ENCODE measurements at places on chromosomes 7 and 10.

- DNase-seq: no peak
These were observed 57.4 kb downstream of the ZNF736 start for GRCh38 chr7:64371116-64371515.

GRCh38 chr10:110093722-110094121 is 85.9 kb downstream of the ADD3 start:
- no peak for DNase-seq

- DNase-seq: no peak
These were observed 31.0 kb upstream of the FAM13C start for GRCh38 chr10:59393349-59393748.

DNA sequence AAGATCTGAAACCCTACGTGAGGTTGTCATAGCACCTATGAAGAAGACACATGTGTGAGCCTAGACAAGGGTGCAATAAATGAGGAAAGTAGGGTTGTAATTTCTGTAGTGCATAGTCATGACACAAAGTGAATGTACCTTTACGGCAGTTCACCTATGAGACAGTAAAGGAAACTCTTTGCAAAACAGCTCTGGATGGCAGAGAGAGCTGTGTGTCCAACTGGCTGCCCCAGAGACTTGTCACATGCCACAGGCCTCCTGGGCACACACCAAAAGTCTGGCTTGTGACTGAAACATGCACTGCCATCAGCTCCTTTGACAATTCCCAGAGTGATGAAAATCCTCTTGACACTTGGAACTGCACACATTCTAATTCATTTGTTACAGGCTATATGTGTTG is 90.7 kb upstream of the NAMPT start:
- no peak for DNase-seq

DNA sequence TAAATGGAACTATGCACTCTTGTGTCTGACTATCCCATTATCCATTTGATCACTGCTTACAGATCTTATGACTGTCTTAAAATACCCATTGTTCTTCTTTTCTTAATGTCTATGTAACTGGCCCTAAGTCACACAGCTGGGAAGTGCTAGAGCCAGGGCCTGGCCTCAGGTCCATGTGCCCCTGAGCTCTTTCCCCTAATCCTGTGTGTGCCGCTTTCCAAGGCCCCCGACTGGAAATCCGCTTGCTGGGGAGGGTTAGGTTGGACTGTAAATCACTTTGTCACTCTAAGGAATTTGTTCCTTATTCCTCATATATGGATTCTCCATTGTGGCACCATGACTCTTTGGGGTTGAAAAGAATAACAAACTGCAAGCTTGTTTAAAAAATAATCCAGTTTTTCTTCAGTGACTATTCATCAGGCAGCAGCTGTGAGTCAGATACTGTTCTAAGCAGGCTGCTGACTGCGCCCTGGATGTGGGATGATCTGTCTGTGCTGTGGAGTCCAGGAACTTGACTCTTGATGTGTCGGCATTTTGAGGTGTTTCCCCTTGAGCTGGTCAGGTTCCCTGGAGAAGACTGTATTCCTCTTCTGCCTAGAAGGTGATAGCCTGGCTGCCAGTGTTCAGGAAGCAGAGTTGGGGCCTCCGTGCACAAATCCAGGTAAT is 236.3 kb downstream of the SDK1 start:
- DNase-seq: no peak

DNA sequence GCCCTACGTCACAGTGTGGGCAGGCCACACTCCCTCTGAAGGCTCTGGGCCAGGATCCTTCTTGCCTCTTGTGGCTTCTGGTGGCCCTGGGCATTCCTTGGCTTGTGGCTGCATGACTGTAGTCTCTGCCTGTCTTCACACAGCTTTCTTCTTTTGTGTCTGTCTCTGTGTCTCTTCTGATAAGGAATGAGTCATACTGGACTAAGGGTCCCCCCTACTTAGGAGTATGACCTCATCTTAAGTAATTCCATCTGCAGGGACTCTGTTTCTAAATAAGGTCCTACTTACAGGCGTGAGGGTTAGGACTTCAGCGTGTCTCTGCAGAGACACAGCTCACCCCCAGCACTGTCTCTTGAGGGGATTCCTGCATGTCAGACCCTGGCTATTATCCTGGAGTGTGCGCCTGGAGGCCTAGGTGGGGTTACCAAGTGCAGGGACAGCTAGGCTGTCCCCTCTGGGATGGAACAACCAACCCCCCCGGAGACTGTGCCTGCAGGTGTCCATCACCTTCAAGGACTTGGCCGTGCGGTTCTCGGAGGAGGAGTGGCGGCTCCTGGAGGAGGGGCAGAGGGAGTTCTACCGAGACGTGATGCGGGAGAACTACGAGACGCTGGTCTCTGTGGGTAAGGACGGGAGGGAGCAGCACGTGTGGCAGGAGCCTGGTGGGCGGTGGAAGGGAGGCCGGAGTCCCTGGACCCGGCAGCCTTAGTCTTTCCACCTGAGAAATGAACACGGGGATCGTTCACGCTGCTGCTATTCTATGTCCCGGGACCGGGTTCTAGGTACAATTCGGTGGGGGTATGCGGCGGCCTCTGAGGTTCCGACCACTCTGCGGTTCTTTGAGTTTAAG is 54.1 kb downstream of the ZNF467 start:
- no peak for DNase-seq

DNA sequence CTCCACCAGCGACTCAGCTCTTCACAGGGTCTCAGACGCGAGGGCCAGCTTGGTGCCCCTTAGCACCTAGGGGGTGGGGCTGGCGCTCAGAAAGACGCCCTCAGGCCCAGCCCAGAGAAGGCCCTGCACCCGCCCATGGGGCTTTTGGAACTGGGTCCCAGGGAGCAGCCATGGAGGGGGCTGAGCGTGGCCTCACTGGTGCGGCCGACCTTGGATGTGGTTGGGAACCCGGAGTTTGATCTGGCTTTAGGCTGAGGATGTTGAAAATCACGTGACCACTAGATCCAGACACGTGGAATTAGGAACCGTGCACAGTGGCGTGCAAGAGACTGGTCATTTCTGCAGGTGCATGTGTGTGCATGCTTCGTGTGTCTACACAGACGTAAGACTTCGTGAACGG is 185.4 kb downstream of the DNAJB6 start:
- DNase-seq: no peak

- DNase-seq: no peak
These were observed 59.5 kb downstream of the ASB13 start for GRCh38 chr10:5606864-5607263.

Data from activated CD8-positive, alpha-beta memory T cell treated with anti-CD3 and anti-CD28 coated beads for 1 hour (primary cell).